ENCODE measurements at places on chromosomes 5 and 9.

- DNase-seq = no peak
These were observed 200.2 kb downstream of the PLK2 start for GRCh38 chr5:58259685-58260152.

GRCh38 chr5:66713998-66714397 lies 117.8 kb downstream of the MAST4 start:
- DNase-seq = no peak

DNA sequence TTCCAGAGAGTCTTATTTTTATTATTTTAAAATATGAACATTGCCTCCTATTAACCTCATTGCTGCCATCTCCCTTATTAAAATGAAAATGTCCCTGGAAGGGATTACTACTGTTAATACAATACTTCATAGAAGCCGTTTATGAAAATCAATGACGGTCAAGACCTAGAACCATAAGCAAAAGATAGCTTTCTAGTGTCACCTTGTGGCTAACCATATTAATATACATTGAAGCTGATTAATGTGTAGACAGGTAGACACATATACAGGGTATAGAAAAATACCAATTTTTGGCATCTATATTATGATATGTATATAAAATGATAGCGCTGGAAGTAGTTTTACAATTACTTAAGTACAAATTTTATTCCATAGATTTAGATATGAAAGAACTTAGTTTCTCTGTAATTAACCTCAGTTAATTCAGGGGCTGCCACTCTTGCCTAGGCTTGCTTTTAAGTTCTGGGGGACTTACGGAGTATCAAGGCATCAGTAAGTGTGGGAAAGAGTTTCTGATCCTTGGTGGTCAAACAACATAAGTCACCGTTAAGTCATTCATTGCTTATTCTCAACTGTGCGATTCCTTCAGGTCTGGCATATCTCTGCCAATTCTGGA lies 2.5 kb upstream of the YTHDC2 start:
- no peak for DNase-seq

- DNase-seq = no peak
These were observed 51.1 kb downstream of the STARD4 start for GRCh38 chr5:111461255-111461671.

DNA sequence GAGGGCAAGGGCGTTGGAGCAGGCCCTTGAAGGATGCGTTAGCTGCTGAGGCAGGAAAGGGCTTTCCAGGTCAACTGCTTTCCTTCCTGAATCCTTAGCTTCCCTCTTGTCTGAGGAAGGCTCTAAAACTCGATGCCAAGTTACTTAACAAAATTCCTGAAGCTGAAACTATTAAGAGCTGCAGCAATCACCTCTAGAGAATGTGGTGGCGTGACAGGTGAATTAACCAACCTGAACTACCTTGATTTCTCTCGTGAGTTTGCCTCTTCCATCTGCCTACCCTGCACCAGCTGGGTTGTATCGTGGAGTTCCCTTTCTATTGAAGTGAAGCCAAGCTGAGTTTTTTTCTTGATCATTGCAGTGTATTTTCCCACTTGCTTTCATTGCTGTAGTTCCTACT lies 96.1 kb downstream of the PDE8B start:
- no peak for DNase-seq

- no peak for DNase-seq
These were observed 19.3 kb upstream of the SLC25A51 start for GRCh38 chr9:37923118-37923795.

GRCh38 chr5:166369346-166369745 lies 1922.1 kb upstream of the WWC1 start:
- DNase-seq = no peak

DNA sequence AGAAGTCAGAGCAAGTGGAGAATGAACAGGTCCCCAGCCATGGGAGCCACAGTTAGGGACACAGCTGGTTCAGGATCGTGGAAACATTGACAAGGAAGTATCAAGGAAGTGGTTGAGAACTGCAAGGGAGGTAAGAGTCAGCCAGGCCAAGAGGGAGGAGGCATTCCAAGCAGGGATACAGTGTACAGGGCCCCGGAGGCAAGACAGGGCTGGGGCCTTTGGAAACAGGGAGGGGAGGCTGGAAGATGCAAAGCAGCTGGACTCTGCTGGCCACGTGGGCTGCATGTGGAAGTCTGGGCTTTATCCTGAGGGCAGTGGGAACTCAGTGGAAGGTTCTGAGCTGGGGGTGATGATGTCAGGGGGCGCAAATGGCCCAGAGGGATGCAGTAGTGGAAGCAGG lies 14.2 kb downstream of the CCDC180 start:
- no peak for DNase-seq

DNA sequence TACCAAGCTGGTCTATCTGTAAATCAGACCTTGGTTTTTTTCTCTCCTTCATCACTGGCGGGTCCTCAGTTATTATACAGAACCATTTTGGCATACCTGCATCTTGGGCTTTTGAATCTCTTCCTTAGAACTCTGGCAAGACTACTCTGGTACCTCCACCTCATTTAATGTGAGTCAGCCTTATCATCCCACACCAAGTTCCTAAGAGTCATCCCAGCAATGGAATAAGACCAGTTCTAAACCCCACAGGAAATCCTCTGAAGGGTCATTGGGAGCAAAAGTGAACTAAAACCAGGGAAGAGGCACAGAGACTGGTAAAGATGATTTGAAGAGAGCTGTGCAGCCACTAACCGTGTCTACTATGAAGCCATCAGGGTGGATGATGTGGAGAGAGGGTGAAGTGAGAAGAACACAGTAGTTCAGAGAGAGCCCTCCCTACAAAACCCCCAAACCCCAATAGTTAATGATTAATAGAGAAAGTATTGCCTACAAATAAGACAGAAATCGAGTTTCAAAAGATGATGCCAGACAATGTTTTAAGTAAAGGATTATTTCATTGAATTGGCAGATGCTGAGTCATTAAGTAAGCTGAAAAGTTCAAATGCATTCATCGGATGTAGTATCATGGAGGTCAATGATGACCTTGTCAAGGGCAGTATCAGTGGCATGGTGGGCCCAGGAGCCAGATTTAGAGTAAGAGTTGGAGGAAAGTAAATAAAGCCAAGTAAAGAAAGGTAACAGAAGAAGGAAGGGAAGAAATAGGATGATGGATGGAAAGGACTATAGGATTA lies 85.4 kb downstream of the PCSK1 start:
- no peak for DNase-seq

DNA sequence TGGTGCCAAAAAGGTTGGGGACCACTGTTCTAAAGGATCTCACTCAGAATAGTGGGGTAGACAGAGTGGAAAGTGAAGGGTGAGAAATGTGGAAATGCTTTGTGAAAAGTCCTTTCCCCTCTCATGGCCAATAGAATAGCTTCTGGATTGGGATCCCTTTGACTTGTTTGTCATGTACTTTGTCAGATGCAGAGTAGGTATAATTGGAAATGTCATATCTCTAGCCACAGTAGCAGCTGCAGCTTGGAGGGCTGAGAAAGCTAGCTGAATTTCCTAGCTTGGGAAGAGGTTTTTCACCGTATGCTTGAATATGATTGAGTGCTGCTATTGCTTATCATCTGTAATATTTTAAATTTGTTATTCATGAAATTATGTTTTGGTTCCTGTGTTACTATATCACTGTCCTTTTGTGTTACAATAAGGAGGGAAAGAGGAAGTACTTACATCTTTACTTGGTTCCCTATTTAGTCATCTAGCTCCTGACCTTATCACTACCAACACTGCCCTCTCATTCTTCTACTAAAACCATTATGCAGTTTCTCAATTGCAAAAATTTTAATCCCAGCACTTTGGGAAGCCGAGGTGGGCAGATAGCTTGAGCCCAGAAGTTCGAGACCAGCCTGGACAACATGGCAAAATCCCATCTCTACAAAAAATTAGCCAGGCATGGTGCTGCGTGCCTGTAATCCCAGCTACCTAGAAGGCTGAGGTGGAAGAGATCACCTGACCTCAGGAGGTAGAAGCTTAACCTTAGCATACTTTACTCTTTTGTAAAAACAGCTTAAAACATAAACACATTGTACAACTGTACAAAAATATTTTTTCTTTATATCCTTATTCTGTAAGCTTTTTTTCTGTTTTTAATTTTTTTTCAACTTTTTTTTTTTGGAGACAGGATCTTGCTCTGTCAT lies 12.4 kb downstream of the SLC30A5 start:
- DNase-seq = no peak

GRCh38 chr5:115379622-115380344 lies 83.3 kb upstream of the CCDC112 start:
- DNase-seq = no peak

- no peak for DNase-seq
These were observed 161.5 kb downstream of the CARTPT start for GRCh38 chr5:71880536-71880935.

GRCh38 chr5:36694351-36694750 lies 87.9 kb downstream of the SLC1A3 start:
- no peak for DNase-seq

GRCh38 chr9:133658442-133659431 lies 22.6 kb downstream of the DBH start:
- DNase-seq = peak; percentile 61
